H9 (cell line): ENCODE measurements at places on chromosomes 3 and 15. TPM values are rescaled to one million over a fixed set of nuclear protein-coding genes. Genes with fewer than 3 reads are reported as not detected.

- H3K27ac ChIP-seq = no peak overlapping the region
- no peaks in the 10 kb centered on the region for H3K27me3 ChIP-seq
- DNase-seq = no peak
- H3K4me1 ChIP-seq = no peaks in the 10 kb centered on the region
- no peaks in the 10 kb centered on the region for H3K36me3 ChIP-seq
- H3K4me3 ChIP-seq = no peak overlapping the region
These were observed 436.4 kb downstream of the C3orf38 start for GRCh38 chr3:88586121-88586640.

GRCh38 chr3:193648542-193649076, 55.6 kb downstream of the OPA1 start:
- no peaks in the 10 kb centered on the region for H3K27me3 ChIP-seq
- peaks cover 64% of the 10 kb centered on the region for H3K36me3 ChIP-seq
- no peak for DNase-seq

DNAJB11 gene
- 57.4 and 61.2 TPM in 2 replicates for total RNA-seq

LRRN1 gene
- total RNA-seq = 269 and 271 TPM in 2 replicates

DNA sequence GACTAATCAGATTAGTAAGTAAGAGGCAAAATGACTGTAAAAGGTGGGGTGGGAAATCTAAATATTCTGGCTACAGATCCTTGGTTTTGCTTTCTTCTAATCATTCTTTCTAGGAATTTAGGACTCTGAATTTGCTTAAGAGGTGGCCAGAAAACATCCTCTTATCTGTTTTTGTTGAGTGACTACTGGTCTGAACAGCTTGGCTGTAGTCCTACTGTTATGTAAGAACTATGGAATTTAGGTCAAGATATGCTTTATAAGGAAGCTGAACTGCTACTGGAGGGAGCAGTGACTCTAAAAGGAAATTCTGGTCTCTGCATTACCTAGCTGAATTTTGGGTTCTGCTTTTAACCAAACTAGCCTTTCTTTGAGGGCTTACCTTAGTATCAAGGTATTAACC, 33.5 kb upstream of the CSPG5 start:
- no peak overlapping the region for H3K27ac ChIP-seq
- H3K27me3 ChIP-seq = no peaks in the 10 kb centered on the region
- H3K36me3 ChIP-seq = peaks cover 59% of the 10 kb centered on the region
- no peaks in the 10 kb centered on the region for H3K4me1 ChIP-seq
- DNase-seq = no peak
- H3K4me3 ChIP-seq = no peak overlapping the region

DNA sequence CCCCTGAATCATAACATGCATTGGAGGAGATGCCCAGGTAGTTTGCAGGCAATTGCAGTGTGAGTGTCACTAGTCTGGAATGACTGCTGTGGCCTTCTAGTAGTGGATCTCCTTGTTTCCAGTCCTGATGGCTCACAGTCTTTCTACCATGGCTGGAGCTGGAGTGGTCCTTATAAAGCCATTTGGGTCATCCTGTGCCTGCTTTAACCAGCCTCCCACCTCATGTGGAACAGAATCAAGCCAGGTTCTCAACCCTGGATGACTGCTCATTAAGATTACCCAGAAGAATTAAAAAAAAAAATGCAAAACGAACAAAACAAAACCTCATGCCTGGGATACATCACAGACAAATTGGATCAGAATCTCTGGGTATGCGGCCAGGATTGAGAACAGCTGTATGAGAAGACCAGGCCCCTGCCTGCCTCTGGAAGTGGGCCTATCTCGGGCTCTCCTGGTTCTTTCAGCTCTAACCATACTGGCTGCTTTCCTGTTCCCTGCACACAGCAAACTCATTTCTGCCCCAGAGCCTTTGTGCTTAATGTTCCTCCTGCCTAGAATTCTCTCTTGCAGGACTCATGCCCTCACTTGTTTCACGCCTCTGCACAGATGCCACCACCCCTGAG, 96.4 kb downstream of the ITPR1 start:
- H3K27me3 ChIP-seq = no peaks in the 10 kb centered on the region
- H3K4me3 ChIP-seq = no peak overlapping the region
- H3K36me3 ChIP-seq = no peaks in the 10 kb centered on the region
- 0 out of 2 replicates have a peak, but pooled peaks cover 2% of the 10 kb centered on the region for H3K4me1 ChIP-seq
- H3K27ac ChIP-seq = no peak overlapping the region

DNA sequence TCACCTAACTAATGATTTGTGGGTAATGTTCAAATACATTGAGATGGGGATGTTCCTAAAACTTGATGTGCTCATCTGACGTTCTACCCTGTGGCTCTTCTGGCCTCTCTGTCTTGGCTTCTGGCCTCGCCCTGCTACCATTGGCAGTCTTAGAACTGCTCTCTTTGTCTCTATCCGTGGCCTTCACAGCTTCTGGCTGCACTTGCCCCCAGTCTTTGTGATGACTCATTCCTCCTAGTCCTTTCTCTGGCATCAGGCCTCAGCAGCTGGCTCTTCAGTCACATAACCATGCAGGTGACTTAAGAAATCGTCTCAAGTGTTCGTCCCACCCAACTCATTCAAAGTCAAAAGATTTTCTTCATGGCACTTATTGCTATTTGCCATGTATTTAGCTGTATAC, 188.1 kb downstream of the BBX start:
- H3K36me3 ChIP-seq = peaks cover 5% of the 10 kb centered on the region; the same call in 2 of the 3 replicates
- no peak overlapping the region for H3K4me3 ChIP-seq
- no peaks in the 10 kb centered on the region for H3K4me1 ChIP-seq
- no peak overlapping the region for H3K27ac ChIP-seq
- DNase-seq = peak; percentile 38

DNA sequence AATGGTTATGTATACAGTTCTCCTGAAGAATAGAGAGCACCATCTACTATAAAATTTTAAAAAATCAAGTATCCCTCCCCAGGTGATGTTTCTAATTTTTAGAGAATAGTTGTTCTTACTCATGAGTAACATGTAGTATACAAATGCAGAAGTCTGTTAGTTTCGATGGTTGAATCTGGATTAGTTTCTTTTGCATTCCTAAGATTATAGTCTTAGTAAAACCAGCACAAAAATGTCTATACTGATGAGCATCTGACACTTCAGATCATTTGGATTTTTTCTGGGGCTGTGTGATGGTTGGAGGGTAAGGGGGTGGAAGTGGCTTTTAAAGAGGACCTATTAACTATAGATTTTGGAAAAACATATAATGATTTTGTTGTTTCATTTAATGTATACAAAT, 167.3 kb upstream of the SGO1 start:
- no peak for DNase-seq
- H3K27me3 ChIP-seq = no peaks in the 10 kb centered on the region
- no peak overlapping the region for H3K4me3 ChIP-seq
- H3K27ac ChIP-seq = no peak overlapping the region
- H3K36me3 ChIP-seq = peaks cover 3% of the 10 kb centered on the region; the same call in 1 of the 2 replicates

RYK gene
- 57.7 and 60.6 TPM in 2 replicates for total RNA-seq

DNA sequence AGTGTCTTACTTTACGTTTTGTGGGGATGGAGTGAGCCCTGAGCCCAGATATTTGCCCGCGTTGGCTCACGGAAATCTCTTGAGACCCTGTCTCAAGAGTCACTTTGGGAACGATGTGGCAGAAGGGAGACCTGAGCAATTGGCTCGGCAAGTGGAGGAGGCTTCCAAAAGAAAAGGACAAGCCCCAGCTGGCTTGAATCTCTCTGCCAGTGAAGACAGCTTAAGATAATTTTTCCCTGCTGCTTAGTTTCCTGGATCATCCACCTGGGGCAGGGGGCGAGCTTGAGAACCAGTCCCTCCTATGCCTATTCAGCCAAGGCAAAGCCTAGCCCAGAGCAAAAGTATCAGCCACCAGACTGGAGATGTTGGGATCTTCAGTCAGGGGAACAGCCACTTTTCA, 708 bp downstream of the SEC22A start:
- no peaks in the 10 kb centered on the region for H3K36me3 ChIP-seq
- DNase-seq = peak; percentile 38
- peaks cover 5% of the 10 kb centered on the region; the same call in 1 of the 2 replicates for H3K4me1 ChIP-seq
- H3K4me3 ChIP-seq = peak overlapping the region; percentile 96
- no peaks in the 10 kb centered on the region for H3K27me3 ChIP-seq

PODXL2 gene
- 24.6 and 24.8 TPM in 2 replicates for total RNA-seq

- H3K27me3 ChIP-seq = no peaks in the 10 kb centered on the region
- peaks cover under 1% of the 10 kb centered on the region; the same call in 1 of the 2 replicates for H3K4me1 ChIP-seq
- H3K36me3 ChIP-seq = no peaks in the 10 kb centered on the region
- DNase-seq = no peak
- no peak overlapping the region for H3K27ac ChIP-seq
These were observed 29.4 kb downstream of the EEFSEC start for GRCh38 chr3:128182656-128183055.

C3orf70 gene
- 0.52 and 0.66 TPM in 2 replicates for total RNA-seq

ARL14 gene
- total RNA-seq = not detected in 2 replicates

GRCh38 chr3:50633230-50633790, 16.4 kb downstream of the MAPKAPK3 start:
- peaks cover 2% of the 10 kb centered on the region; the same call in 1 of the 2 replicates for H3K4me1 ChIP-seq
- no peak for DNase-seq
- no peaks in the 10 kb centered on the region; the same call in 1 of the 3 replicates for H3K36me3 ChIP-seq
- H3K27ac ChIP-seq = no peak overlapping the region
- no peak overlapping the region for H3K4me3 ChIP-seq
- H3K27me3 ChIP-seq = no peaks in the 10 kb centered on the region

SAMD7 gene
- not detected in 2 replicates for total RNA-seq

USF3 gene
- 12.0 and 13.8 TPM in 2 replicates for total RNA-seq

GRCh38 chr3:14762701-14763100, 56.1 kb upstream of the FGD5 start:
- H3K4me3 ChIP-seq = no peak overlapping the region
- H3K27me3 ChIP-seq = no peaks in the 10 kb centered on the region
- no peaks in the 10 kb centered on the region for H3K4me1 ChIP-seq

PP2D1 gene
- not detected in 2 replicates for total RNA-seq

SERPINI2 gene
- 0.22 TPM in 1 of 2 replicates, not detected in the other for total RNA-seq

DNA sequence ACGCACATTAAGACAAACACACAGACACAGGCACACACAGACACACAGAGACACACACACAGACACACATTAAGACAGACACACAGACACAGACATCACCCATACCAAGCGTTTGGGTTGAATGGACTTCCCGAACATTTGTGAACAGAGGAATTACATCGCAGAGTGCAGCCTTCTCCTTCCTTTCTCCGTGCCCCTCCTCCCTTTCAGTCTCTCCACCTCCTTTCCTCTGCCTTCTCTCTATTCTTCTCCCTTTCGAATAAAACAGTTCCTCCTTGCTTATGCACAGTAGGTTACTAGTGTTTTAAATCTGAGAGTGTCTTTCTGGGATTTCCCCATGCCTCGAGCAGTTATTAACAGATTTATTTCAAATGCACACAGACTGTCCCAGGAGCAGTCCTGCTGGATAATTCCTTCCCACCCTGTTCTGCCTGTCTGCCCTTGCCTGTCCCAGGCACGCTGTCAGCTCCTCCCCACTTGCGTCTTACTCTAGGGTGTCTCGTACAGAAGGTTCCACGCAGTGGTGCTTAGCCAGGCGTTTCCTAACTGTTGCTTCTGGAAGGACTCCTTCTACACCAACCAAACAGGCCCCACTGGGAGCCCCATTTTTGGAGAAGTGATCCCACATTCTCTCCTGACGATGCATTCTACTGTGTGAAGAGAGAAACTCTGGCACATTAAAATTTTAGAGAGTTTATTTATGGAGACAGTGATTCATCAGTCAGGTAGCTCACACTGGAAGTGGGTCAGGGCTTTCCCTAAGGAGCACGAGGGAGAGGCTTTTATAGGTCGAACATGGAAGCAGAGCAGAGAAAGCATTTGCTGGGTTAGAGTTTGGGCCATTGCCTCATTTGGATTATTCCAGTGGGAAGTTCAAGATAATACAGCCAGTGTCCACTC, 163.8 kb downstream of the SV2B start:
- no peak overlapping the region for H3K4me3 ChIP-seq
- no peak for DNase-seq
- H3K27ac ChIP-seq = no peak overlapping the region
- H3K4me1 ChIP-seq = no peaks in the 10 kb centered on the region
- H3K27me3 ChIP-seq = no peaks in the 10 kb centered on the region

GABRB3 gene
- total RNA-seq = 98.2 and 112 TPM in 2 replicates

DNA sequence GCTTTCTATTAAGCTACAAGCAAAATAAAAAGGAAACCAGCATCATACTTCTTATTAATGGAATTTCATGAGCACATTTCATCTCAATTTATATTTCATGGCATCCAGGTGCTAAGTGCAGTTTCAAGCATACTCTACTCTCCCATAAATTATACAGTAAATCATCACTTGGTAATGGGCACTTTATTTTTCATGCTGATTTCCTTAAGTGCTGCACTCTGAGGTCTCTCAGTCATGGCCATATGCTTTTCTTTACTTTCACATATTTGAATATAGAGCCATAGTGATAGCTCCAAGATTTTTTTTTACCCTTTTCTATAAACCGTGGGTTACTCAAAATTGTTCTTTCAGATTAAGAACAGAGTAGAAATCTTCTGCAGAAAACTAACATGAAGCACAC, 1505.7 kb upstream of the CADM2 start:
- H3K27me3 ChIP-seq = no peaks in the 10 kb centered on the region
- no peak overlapping the region for H3K4me3 ChIP-seq
- H3K27ac ChIP-seq = no peak overlapping the region
- H3K36me3 ChIP-seq = no peaks in the 10 kb centered on the region

DNA sequence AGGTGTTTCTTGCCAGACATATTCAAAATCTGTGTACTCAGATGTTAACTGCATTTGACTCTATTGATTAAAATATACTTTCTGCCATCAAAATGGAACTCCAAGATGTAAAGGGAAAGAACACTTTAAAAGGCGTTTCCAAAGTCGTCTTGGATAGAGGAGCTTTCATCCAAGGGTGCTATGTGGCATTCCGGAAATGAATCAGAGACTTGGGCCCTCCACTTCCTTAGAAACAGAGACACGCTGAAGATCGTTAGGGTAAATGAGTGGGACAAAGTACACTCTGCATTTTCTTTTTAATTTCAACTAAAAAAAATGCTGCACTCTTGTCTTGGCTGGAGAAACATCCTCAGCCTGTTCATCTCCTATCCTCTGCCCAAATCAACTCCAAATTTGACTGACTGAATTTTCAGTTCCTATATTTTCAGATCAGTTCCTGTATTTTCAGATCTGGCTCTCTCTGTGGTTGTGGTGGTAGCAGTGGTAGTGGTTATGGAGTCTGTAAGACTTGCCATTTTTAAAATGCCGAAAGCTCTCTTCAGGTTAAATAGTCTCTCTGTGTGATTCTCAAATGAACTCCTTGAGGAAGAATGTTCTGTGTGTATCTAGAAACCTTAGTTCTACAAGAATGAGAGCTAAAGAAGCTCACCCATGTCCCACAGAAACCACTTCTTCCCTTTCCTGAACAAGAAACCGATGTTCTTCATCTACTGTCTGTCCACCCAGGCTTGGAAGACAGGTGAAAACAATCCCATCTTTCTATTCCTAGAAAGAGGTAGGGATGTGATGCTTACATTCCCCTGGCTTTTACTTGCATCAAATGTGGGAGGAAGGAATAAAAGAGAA, 156.8 kb upstream of the ICE2 start:
- H3K27ac ChIP-seq = no peak overlapping the region
- H3K36me3 ChIP-seq = no peaks in the 10 kb centered on the region
- no peaks in the 10 kb centered on the region for H3K27me3 ChIP-seq
- no peak for DNase-seq
